Nephron progenitor cell (in vitro differentiated cells): ENCODE measurements at places on chromosomes 16 and 17.
A peak's percentile ranks its signal among the peaks of the same experiment; 100 is the strongest.

DNA sequence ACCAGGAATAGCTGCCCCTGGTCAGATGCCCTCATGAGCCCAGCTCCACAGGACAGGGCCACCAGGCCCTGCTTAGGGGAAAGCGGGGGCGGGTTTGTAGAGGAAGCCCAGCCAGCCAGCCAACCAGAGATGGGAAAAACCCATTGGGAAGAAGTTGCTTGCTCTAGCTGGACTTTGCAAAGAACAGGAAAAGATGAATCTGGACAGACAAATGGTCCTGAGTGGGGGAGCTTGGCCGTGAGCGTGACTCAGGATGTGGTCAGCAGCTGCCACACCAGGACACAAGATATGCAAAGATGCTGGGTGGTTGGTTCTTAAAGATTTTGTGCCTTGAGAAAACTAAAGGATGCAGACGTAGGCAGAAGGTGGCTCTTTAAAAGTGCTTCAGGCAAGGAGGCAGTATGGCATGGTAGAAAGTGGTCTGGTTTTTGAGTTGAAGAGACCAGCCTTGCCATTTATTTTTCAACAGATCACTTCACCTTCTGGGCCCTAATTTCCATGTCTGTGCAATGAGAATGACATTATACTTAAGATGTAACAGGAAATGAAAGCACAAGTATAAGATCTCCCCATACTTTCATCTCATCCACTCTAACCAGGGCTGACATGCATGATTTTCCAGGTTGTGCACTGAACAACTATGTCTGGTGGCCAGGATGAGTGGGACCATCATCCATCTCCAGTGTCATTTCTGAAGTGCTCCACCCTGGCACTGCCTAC, 27.8 kb upstream of the HEATR6 start:
- H3K4me1 ChIP-seq, result no peaks in the 10 kb centered on the region
- H3K36me3 ChIP-seq, result no peaks in the 10 kb centered on the region
- no peak overlapping the region for H3K27ac ChIP-seq
- no peak for DNase-seq
- H3K4me3 ChIP-seq, result no peak overlapping the region
- H3K27me3 ChIP-seq, result peaks cover 38% of the 10 kb centered on the region

- H3K4me3 ChIP-seq, result no peak overlapping the region
- peaks cover 82% of the 10 kb centered on the region for H3K27me3 ChIP-seq
- no peaks in the 10 kb centered on the region for H3K36me3 ChIP-seq
These were observed 51.3 kb upstream of the CCL1 start for GRCh38 chr17:34414339-34414738.

- no peak for DNase-seq
- H3K27me3 ChIP-seq, result peaks cover 90% of the 10 kb centered on the region
- no peaks in the 10 kb centered on the region for H3K36me3 ChIP-seq
These were observed 1.9 kb upstream of the SLC5A2 start for GRCh38 chr16:31480851-31481536.

- H3K4me3 ChIP-seq, result no peak overlapping the region
- H3K27ac ChIP-seq, result peak overlapping the region; percentile 28
- H3K36me3 ChIP-seq, result no peaks in the 10 kb centered on the region
- DNase-seq, result no peak
These were observed 16.3 kb upstream of the MAP3K14 start for GRCh38 chr17:45332989-45333701.

DNA sequence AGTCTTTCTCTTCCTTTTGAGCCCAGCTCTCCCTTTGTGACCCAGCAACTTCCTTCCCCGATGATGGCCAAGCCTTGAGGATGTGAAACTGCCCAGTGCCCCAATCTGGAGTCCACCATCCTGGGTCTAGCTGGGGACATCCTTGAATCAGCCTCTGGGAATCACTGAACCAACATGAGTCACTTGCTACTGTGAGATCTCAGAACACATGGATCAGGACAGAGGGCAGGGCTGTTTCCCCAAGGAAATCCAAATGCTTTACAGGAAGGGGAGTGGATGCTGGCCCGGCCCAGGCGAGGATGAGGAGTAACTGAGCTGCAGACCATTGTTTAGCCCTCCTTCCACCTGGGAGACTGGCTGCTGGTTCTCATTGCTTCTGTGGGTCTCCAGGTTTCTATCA, 547.6 kb downstream of the WWOX start:
- H3K27ac ChIP-seq, result no peak overlapping the region
- peaks cover 6% of the 10 kb centered on the region for H3K36me3 ChIP-seq
- H3K27me3 ChIP-seq, result peaks cover 5% of the 10 kb centered on the region
- no peak for DNase-seq
- H3K4me3 ChIP-seq, result no peak overlapping the region

GRCh38 chr16:79261481-79261940, 339.0 kb downstream of the MAF start:
- no peaks in the 10 kb centered on the region for H3K36me3 ChIP-seq
- H3K4me3 ChIP-seq, result no peak overlapping the region
- no peak overlapping the region for H3K27ac ChIP-seq
- H3K27me3 ChIP-seq, result peaks cover 28% of the 10 kb centered on the region
- peaks cover 39% of the 10 kb centered on the region for H3K4me1 ChIP-seq
- DNase-seq, result peak; percentile 61

GRCh38 chr17:50956750-50957523, 90.8 kb upstream of the TOB1 start:
- no peak overlapping the region for H3K27ac ChIP-seq
- no peak overlapping the region for H3K4me3 ChIP-seq
- H3K27me3 ChIP-seq, result peaks cover 3% of the 10 kb centered on the region
- peaks cover 52% of the 10 kb centered on the region for H3K4me1 ChIP-seq
- peak; percentile 70 for DNase-seq

GRCh38 chr16:11688520-11688886, 20.2 kb downstream of the SNN start:
- H3K4me3 ChIP-seq, result no peak overlapping the region
- peaks cover 59% of the 10 kb centered on the region for H3K36me3 ChIP-seq
- no peaks in the 10 kb centered on the region for H3K27me3 ChIP-seq
- no peak for DNase-seq
- H3K4me1 ChIP-seq, result peaks cover 10% of the 10 kb centered on the region

DNA sequence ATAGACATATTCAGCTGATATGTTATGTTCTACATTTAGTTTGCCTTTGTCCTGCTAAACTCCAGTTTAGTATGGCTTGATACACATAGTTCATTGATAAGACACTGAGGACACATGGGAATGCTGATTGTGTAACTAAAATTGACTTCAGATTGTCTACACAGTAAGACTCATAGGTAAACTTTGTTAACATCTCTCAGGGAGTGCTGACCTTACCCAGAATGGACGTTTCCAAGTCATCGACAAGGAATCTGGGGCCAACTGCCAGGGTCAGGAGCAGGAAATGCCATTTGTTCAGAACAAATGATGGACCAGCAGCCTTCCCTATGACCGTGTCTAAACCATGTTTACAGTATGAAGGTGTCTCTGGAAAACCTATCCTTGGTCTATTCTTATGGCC, 58.7 kb downstream of the DYNLRB2 start:
- no peaks in the 10 kb centered on the region for H3K4me1 ChIP-seq
- no peaks in the 10 kb centered on the region for H3K36me3 ChIP-seq
- peaks cover 21% of the 10 kb centered on the region for H3K27me3 ChIP-seq
- DNase-seq, result no peak
- no peak overlapping the region for H3K4me3 ChIP-seq
- H3K27ac ChIP-seq, result no peak overlapping the region
